ENCODE measurements at places on chromosomes 13 and 19.

- no peak for DNase-seq
Observed at GRCh38 chr13:110713642-110713952, at the start of gene ING1. ING1 (plus strand) TSS chr13:110713700; CDS start chr13:110714150, 450 bp downstream.

DNA sequence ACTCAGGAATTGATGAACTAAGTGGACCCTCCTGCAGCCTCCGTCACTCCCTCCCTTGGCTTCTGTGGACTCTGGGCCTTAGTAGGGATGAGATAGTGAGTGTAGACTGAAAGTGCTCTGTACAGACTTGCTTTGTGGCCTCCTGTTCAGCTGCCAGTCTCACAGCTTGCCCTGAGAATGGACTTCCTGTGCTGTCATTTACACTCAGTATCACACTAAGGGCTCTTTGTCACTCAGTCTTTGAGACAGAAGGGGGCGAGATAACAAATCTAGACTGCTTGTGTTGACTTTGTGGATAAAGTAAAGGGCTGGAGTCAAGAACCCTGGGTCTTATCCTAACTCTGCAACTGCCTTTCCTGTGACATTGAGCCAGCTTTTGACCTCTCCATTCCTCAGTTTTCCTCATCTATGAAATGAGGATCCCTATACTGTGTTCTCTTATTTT, 21.0 kb upstream of the SPRY2 start:
- DNase-seq = no peak

DNA sequence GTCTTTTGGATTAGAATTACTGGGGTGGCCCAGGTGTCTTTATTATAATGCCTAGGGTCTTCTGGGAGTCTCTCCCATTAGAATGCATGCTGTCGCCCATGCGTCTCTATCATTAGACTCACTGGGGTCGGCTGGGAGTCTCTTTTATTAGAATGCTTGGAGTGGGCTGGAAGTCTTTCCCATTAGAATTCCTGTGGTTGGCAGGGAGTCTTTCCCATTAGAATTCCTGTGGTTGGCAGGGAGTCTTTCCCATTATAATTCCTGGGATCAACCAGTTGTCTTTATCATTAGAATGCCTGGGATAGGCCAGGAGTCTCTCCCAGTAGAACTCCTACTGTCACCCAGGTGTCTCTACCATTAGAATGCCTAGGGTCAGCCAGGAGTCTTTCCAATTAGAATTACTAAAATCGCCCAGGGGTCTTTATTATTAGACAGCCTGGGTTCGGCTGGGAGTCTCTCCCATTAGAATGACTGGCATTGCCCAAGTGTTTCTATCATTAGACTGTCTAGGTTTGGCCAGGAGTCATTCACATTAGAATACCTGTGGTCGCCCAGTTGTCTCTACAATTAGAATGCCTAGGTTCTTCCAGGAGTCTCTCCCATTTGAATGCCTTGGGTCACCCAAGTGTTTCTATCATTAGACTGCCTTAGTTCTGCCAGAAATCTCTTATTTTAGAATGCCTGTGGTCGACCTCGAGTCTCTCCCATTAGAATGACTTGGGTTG, 1558.5 kb downstream of the UQCRFS1 start:
- no peak for DNase-seq

DNA sequence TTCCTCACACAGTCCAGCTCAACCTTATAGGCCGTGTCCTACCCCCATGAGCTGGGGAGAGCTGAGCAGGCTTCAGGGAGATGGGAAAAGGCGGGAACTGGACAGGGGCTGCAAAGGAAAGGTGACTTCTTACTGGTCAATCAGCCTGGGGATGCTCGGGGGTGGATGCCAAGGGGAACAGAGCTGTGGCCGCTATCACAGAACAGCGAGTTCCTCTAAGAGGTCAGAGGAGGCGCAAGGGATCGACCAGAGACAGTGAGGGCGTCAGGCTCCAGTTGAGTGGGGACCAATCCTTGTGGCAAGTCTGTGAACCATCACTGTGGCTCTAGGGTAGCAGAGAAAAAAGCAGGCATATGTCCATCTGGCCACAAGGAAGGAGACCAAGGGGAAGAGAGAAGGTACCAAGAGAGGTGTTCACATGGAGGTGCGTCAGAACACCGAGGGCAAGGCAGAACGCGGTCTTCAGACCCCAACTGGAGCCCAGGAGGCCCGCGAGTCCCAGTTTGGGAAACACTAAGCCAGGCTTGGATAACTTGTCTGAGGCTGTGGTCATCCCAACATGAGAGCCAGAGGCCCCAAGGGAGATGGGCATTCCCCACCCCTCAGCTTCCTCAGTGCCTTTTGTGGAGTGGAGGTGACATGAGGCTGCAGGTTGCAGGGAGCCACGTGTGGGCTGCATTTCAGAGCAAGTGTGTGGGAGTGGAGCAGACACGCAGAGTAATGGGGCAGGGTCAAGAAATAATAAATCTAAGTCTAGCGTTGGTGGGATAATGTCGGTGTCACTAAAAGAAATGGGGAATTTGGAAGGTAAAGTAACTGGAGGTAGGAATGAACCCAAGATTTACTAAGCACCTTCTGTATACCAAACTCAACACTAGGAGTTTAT, 3.9 kb downstream of the F10 start:
- DNase-seq = no peak

DNA sequence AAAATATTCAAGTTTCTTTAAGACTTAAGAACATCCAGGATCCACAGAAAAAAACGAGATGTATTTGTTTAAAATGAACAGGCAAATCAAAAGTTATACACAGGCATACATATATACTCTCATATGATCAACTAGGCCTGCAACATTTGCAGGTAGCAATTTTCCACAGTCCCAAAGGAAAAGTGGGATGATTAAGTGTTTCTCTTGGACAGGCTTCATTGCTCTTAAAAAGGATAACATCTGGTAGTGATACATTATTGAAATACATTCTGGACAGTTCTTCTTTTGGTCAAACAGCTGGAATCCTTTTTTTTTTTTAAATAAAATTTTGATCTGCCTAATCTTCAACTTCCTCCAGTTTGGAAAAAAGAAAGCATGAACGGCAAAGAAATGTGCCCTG, 114.8 kb upstream of the TDRD3 start:
- DNase-seq = no peak

GRCh38 chr13:97921176-97921816, 32.2 kb upstream of the IPO5 start:
- no peak for DNase-seq

GRCh38 chr19:30881930-30882329, 467.3 kb downstream of the TSHZ3 start:
- no peak for DNase-seq

- DNase-seq = no peak
Observed at GRCh38 chr13:90706631-90707030, 640.9 kb upstream of the MIR17HG start.

DNA sequence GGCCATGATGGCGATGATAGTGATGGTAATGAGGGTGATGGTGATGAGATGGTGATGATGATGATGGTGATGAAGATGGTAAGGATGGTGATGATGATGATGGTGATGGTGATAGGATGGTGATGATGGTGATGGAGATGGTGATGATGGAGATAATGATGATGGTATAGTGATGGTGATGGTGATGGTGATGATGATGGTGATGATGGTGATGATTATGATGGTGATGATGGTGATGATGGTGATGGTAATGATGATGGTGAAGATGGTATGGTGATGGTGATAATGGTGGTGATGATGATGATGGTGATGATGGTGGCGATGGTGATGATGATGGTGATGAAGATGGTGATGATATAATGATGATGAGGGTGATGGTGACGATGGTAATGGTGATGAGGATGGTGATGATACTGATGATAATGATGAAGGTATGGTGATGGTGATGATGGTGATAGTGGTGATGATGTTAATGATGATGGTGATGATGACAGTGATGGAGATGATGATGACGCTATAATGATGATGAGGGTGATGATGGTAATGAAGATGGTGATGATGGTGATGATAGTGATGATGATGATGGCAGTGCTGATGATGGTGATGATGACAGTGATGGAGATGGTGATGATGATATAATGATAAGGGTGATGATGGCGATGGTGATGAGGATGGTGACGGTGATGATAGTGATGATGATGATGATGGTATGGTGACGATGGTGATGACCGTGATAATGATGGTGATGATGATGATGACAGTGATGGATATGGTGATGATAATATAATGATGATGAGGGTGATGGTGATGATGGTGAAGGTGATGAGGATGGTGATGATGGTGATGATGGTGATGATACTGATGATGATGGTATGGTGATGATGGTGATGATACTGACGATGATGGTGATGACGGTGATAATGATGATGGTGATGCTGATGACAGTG, 37.5 kb downstream of the ZNF557 start:
- DNase-seq = no peak

DNA sequence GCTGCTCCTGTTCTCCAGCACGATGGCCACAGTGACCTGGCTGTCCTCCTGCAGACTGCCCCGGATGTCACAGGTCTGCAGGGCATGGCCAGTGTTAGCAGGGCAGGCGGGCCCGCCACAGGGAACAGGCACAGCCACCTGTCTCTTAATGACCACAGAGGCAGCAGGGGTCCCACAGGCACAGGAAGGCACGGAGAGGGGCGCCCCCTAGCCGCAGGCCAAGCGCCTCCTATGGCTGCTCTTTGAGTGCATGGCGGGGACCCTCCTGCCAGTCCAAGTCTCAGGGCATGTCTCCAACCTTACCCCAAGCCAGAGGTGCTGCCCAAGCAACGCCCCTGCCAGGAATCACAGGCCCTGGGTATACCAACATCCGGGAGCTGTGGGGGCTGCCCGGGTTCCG, 14.1 kb downstream of the IZUMO4 start:
- DNase-seq = no peak

GRCh38 chr19:3585301-3586126, at the start of gene GIPC3:
GIPC3 (plus strand) TSS chr19:3585478; CDS start chr19:3585598, 120 bp downstream.
- DNase-seq = no peak

- no peak for DNase-seq
Observed at GRCh38 chr13:38398711-38399493, 49.3 kb downstream of the UFM1 start.

Data from T-helper 1 cell (primary cell).